ENCODE measurements at places on chromosomes 2 and 18. TPM values are rescaled to one million over a fixed set of nuclear protein-coding genes. Genes with fewer than 3 reads are reported as not detected.

The ERFE gene
- polyA plus RNA-seq, result 34.0 TPM

The DPYSL5 gene
- 309 TPM for polyA plus RNA-seq

The CHST10 gene
- 15.6 TPM for polyA plus RNA-seq

The PER2 gene
- 5.6 TPM for polyA plus RNA-seq

The SLC25A52 gene
- not detected for polyA plus RNA-seq

The AGXT gene
- 1.1 TPM for polyA plus RNA-seq

The CBLN2 gene
- polyA plus RNA-seq, result 12.4 TPM

The CERKL gene
- polyA plus RNA-seq, result 2.2 TPM

The STPG4 gene
- not detected for polyA plus RNA-seq

The WDR43 gene
- polyA plus RNA-seq, result 4.8 TPM

The HOXD10 gene
- polyA plus RNA-seq, result 17.2 TPM

The NAT8 gene
- not detected for polyA plus RNA-seq

The CDCA7 gene
- 25.0 TPM for polyA plus RNA-seq

The GKN2 gene
- polyA plus RNA-seq, result not detected

The UGT1A10 gene
- not detected for polyA plus RNA-seq

The SCG2 gene
- 63.4 TPM for polyA plus RNA-seq

The ANKRD30B gene
- not detected for polyA plus RNA-seq

The EDAR gene
- not detected for polyA plus RNA-seq

The RASGRP3 gene
- polyA plus RNA-seq, result 10.3 TPM

The PRKRA gene
- 54.4 TPM for polyA plus RNA-seq

The CCDC74B gene
- polyA plus RNA-seq, result 32.4 TPM

The TSGA10 gene
- polyA plus RNA-seq, result 4.8 TPM

The NEURL3 gene
- not detected for polyA plus RNA-seq

The RTP5 gene
- polyA plus RNA-seq, result 5.2 TPM

The EVX2 gene
- polyA plus RNA-seq, result 0.14 TPM

The MYCN gene
- 12.0 TPM for polyA plus RNA-seq

The RAMP1 gene
- 75.7 TPM for polyA plus RNA-seq

The SEPTIN10 gene
- polyA plus RNA-seq, result 19.4 TPM

The ATP6V1B1 gene
- 2.4 TPM for polyA plus RNA-seq
